ENCODE measurements at places on chromosomes 7 and 10.

GRCh38 chr10:112026438-112026837, 157.1 kb downstream of the GPAM start:
- no peak for DNase-seq

GRCh38 chr10:6143181-6143580, 54.3 kb downstream of the RBM17 start:
- DNase-seq = no peak

DNA sequence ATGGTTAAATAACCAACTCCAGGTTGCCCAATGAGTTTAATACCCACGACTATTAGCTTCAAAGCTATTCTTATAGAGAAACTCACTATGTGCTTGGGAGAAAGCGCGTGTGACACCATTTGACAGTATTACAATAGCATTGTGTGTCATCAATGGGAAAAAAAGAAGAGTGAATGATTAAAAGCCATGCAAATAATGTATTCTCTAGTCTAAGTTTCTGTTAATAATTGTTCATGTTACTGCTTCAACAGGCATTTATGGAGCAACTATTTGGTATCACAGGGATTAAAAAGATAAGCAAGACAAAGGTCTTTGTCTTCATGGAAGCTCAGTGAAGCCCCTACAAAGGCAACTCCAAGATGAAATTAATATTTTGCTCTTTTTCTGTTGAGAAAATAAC, 47.2 kb downstream of the CAV1 start:
- no peak for DNase-seq

GRCh38 chr10:99711129-99711719, 20.7 kb downstream of the COX15 start:
- DNase-seq = no peak

- DNase-seq = no peak
These were observed 219.8 kb downstream of the CTNNA3 start for GRCh38 chr10:67476201-67476600.
